Fibroblast of the conjunctiva (primary cell): ENCODE measurements at places on chromosomes 4 and X.

GRCh38 chr4:99811117-99811516 lies 5.5 kb upstream of the DAPP1 start:
- no peak for DNase-seq

- DNase-seq: no peak
Measured at GRCh38 chrX:96841325-96841724, 42.4 kb upstream of the RPA4 start.

- DNase-seq: no peak
Measured at GRCh38 chr4:149884529-149885181, 69.0 kb upstream of the IQCM start.

DNA sequence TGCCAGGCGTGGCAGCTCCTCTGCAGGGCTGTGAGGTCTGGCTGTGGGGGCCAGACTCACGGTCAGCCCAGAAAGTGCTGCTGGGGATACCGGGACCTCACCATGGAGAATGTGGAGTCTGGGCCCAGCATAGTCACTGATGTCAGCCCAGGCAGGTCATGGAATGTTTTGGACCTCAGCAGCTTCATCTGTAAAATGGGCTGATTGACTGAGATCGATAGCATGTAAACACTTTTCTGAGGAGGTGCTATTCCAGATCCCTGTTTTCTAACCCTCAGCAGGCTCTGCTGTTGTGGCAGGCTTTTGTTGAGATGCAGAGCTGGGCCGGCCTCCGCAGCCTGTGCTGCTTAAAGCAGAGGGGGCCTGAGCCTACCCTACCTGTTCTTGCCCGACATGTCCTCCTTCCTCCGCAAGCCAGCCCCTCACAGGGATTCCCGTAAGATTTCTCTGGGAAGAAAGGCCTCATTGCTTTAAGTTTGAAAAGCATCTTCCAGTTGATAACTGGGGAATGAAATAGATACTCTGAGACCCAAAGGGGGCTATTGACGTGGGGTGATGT lies 38.3 kb upstream of the HGFAC start:
- no peak for DNase-seq

DNA sequence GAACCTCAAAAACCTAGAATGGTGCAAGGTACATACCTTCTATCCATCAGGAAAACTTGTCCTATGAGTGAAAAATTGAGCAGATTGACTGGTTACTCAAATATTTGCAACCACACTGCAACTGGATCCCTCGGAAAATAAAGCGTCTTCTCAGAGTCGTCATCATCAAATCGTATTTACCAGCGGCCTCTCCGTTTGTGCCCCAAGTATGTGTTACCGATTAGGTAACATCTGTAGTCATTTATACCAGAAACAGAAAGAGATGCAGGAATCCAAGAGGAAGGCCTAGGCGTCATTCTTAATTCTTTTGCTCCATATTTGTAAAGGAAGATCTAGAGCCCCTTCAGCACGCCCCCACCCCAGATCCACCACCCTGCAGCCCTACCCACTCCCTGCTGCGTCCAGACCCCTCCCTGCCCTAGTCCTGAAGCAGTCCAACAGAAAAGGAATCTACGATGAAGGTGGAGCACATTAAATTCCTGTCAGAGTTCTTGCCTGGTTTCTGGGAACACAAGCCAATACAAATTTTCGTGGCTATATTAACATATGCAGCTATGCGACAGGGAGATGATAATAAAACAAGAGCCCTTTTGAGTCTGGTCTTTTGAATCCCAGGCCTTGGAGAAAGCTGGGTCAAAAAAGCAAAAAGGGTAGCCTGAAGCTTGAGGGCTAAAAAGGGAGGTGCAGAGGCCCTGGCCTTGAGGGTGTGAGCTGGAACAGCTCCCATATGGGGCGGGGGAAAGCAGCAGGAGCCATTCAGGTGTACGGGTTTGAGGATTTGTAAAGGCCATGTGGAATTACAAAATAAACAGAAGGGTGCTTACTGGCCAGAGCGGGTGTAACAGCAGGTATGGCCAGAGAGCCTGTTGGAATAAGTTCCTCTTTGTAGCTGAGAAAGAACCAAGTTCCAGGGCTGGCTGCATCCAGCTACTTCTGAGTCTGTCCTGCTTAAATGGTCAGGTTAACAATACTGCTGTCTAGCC lies 77.0 kb downstream of the ZNF827 start:
- DNase-seq: no peak

GRCh38 chr4:83581411-83582288 lies 45.7 kb downstream of the GPAT3 start:
- no peak for DNase-seq

GRCh38 chr4:135739354-135739753 lies 1537.8 kb upstream of the PABPC4L start:
- DNase-seq: no peak

DNA sequence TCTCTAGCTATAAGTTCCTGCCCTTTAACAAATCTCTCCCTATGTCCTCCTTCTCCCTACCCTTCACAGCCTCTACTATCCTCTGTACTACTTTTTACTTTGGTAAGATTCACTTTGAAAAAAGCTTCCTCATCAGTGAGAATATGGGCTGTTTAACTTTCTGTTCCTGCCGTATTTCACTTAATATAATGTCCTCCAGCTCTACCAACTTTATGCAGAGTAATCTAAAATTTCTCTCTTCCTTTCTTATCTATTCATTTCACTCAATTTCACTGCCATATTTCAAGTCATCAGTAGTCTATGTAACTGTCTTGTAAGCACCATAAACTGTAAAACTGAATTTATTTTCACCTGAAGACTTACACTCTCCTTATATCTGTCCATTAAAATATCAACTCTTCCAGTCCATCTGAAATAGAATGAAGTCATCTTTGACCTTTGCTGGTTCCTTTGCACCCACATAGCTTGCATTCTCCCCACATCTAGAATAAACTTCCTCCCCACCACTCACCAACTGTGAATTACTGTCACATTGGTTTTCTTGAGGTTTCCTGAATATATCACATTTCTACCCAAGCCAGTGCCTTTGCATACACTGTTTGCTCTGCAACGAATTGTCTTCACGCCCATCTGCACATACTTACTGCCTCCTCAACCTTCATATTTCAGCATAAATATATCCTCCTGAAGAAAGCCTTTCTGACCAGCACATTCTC lies 54.6 kb downstream of the ARAP2 start:
- no peak for DNase-seq

GRCh38 chrX:7028246-7028645 lies 119.3 kb upstream of the STS start:
- no peak for DNase-seq

GRCh38 chr4:136307765-136308164 lies 1224.5 kb downstream of the PCDH18 start:
- no peak for DNase-seq
